ENCODE measurements at places on chromosomes 13 and 19.

DNA sequence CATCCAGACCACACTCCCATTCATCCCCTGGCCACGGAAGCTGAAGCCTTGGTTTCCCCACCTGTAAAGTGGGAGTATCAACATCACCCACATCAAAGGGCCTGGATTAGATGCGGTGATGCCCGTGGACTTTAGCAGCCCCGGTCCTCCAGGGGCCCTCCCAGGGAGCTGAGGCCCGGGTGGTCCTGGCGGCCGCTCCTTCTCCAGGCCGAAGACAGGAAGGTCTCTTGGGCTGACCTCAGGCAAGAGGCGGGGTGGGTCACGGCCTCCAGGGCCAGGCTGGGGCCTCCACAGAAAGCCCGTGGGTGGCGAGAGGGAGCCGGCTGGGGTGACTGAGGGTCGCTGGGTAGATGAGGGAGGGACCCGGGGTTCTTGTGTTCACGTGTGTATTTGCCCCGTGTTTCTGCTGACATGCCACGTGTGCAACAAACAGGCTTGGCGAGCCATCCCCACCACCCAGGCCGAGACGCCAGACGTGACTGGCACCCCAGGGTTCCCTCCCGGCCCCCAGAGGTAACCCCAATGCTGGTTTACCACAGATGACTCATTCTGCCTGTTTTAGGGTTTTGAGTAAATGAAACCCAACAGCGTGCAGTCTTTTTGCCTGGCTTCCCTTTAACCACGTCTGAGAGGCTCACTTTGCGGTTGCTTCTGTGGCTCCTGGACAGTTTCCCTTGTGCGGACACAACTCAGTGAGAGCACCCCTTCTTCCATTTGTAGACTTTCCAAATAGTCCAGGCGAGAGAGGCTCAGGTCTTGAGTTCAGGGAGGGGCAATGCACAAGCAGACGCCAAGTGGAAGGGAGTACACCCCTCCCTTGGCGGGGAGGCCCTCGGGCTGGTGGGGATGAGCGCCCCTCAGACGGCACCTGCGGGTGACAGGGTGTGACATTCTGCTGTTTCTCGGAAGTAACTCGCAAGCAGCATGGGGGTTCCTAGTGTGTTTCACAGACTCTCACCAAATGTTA is 42.9 kb downstream of the C13orf46 start:
- DNase-seq, result no peak

GRCh38 chr13:113207890-113208420 is 514 bp downstream of the PCID2 start:
- no peak for DNase-seq

DNA sequence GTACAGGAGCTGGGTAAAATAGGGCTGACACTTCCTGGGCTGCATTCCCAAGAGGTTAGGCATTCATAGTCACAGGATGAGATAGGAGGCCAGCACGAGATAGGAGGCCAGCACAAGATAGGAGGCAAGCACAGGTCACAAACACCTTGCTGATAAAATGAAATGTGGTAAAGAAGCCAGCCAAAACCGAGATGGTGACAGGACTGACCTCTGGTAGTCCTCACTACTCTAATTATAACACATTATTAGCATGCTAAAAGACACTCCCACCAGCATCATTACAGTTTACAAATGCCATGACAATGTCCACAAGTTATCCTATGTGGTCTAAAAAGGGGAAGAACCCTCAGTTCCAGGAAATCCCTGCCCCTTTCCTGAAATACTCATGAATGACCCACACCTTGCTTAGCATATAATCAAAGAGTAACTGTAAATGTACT is 20.9 kb upstream of the IGSF23 start:
- no peak for DNase-seq

DNA sequence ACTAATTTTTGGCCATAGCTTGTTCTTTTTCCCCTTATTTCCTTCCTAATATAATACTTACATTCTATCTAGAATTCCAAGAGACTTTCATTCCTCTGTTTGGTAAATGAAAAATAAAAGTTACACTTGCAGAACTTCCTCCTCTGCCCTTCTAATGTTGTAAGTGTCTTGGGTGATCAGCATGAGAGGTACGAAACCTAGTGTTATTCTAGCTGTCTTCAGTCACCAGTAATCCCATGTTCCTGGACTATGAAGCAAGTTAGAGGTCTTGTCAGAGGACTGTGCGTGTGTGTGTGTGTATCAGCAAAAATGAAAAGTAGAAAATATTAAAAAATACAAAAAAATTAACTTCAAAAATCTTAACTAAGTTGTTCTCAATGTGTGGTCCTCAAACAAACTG is 307.0 kb downstream of the SPRY2 start:
- DNase-seq, result no peak

GRCh38 chr13:49874430-49874829 is 61.7 kb downstream of the SPRYD7 start:
- no peak for DNase-seq

DNA sequence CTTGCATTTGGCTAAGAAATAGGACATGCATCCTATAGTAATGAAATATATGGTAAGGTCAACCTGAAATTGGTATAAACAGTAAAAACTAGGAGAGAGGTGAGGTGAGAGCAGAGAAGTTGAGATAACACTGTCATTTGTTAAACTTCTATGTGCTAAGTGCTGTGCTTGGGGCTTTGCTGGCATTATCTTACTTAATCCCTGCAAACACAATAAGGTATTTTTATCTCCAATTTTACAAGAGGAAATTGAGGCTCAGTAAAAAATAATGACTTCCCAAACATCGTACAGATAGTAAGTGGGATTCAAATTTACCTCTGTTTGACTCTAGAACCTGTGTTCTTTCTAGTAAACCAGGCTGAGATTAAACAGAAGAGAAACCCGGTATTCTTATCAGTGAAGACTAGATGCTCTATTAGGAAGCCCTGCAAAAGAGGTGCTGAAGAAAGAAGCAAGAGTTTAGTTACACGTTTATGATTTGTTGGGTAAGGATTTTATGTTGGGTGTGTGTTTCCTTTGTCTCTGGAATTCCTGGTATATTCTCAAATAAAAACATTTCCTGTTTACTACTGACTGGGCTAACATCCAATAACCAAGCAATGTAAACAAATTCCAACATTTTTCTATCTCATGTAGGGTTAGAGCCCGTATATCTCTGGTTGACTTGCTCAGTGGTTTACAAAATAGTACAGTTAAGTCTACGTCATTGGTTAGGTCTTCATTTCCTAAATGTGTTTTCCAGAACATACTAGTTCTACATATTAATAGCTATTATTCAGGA is 137.3 kb upstream of the FNDC3A start:
- no peak for DNase-seq

DNA sequence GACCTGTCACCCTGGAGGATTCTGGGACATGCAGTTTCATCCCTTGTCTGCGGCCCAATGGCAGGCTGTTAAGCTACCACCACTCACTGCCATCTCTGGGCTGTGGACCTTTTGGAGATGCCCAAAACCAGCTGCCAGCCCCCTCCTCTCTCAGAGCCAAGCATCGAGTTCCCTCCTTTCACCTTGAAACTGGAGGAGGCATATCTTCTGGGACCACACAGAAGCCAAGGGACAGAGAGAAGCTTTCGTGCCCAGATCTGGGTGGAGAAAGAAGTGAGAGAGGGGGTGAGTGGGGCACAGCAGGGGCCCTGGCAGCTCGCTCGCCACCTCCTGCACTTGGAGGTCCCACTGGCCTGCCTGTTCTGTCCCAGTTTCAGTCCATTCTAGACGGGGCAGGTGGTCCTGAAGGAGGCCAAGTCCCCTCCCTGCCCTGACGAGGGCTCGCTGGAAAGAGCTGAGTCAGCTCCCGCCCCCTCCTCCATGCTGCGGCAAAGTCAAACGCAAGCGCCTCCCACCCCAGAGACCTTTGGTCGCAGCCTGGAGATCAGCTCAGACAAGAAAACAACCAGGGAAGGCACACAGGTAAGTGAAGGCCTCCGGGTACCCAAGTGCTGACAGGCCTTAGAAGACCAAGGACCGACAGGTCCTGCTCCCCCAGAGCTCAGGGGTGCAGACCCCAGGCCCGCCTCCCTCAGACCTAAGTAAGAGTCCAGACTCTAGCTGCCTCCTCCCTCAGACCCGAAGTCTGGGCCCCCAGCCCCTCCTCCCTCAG is 3.8 kb downstream of the BCAT2 start:
- no peak for DNase-seq

DNA sequence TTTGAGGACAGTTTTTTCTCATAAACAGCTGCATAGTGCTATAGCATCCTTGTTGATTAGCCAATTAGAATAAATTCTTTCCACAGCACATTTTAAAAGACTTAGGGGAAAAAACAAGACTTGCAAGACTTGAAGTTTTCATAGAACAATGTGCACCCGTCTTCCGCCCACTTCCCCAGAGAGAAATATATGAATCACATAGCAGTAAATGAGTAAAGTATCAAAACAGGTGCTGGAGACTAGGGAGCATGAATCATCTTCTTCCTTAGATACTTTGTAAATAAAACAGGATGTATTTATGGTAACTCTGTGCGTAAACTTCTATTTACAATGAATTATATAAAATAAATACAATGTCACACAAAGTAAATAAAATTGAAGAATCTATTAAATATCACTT is 75.1 kb downstream of the COL4A2 start:
- no peak for DNase-seq

GRCh38 chr19:38538386-38538785 is 79.4 kb downstream of the MAP4K1 start:
- no peak for DNase-seq

DNA sequence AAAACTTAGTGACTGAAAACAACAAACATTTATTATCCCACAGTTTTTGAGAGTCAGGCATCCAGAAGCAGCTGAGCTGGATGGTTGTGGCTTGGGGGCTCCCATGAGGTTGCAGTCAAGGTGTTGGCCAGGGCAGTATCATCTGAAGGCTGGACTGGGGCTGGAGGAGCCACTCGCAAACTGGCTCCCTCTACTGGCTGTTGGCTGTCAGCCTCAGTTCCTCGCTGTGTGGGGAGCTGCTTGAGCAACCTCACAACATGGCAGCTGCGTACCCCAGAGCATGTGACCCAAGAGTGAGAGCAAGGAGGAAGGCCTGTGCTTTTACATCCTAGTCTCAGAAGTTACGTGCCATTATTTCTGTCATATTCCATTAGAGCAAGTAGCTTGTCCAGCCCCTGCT is 9.7 kb downstream of the YJU2 start:
- DNase-seq, result no peak

- DNase-seq, result no peak
These were observed 9.5 kb downstream of the ERFL start for GRCh38 chr19:41918653-41919244.

DNA sequence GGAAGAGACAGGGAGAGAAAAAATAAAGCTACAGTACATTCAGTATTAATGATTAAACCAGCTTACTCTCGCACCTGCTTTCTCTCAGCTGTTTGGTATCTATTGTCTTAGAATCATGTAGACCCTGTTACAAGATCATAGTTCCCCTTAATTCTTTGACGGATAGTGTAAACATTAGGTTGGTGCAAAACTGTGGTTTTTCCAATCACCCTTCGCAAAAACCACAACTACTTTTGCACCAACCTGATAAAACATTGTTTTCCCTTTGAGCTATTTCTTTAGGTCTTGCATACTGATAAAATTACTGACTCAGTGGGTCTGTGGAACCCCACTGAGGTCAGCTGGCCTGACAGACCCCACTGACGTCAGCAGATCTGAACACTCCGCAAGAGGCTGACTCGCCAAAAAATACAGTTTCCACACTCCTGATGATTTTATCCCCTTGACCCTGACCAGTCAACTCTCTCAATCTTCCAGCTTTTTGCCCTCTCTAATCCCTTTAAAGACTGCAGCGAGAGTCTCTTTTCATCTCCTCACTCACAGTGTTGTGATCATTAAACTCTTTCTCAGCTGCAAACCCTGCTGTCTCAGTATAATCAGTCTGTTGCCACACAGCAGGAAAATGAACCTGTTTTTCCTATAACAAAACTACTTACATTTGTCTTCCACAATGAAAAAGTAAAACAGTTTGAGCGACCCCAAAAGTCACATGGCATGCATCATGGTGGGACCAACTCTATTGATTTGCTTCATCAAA is 123.9 kb downstream of the SLITRK6 start:
- DNase-seq, result no peak

DNA sequence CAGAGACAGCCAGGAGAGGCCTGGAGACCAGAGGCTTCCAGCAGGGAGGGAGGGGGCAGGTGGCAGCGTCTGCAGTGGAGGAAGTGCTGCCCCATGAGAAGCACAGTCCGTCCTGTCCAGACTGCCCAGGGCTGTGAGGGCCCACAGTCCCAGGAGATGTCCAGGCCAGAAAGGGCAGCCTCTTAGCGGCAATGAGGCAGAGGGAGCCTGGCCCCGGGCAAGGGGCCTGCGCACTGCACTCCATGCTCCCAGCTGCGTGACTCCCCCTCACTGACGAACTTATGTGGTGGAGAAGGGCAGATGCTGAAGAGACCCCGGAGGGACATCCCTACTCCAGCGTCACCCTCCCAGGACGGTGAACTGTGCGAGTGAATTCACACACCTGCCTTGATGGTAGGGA is 115.3 kb downstream of the SOX1 start:
- DNase-seq, result no peak

GRCh38 chr13:19606152-19606551 is 27.3 kb upstream of the MPHOSPH8 start:
- DNase-seq, result no peak

- peak; percentile 39 for DNase-seq
These were observed 41.7 kb downstream of the ELL start for GRCh38 chr19:18480006-18480691.

GRCh38 chr19:19461671-19462622 is 53.4 kb downstream of the TSSK6 start:
- peak; percentile 39 for DNase-seq

DNA sequence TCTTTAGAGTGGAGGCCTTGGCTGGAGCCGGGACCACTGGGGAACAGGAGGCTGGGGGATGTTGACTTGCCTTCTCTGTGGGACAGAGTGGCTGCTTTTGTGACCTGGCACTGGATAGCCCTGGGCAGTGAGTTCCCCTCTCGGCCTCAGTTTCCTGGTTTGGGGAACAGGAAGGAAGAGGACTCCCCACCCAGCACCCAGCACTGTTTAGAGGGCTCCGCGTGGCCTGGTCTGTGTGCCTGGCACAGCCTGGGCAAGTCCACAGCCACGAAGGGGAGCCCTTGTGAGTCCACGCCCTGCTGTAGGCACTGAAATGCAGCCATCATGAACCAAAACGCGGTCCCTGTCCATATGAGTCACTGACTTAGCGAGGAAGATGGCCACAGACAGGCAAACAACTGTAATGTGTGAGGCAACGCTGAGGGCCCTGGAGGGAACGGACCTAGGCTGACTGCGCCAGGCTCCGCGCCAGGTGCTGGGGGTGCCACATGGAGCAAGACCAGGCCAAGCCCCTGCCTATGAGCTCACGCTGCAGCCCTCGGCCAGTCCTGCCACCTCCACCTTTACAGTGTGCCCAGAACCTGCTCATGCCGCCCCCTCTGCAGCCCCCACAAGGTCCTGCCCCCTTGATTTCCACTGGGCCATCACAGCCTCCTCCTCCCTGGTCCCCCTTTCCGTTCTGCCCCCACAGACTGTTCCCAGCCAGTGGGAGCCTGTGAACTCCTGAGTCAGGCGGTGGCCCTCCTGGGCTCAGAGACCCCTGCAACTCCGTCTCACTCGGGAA is 35.5 kb downstream of the PAK4 start:
- peak; percentile 21 for DNase-seq

Measured in skeletal muscle cell (primary cell).